ENCODE measurements at places on chromosomes 12 and 14.

DNA sequence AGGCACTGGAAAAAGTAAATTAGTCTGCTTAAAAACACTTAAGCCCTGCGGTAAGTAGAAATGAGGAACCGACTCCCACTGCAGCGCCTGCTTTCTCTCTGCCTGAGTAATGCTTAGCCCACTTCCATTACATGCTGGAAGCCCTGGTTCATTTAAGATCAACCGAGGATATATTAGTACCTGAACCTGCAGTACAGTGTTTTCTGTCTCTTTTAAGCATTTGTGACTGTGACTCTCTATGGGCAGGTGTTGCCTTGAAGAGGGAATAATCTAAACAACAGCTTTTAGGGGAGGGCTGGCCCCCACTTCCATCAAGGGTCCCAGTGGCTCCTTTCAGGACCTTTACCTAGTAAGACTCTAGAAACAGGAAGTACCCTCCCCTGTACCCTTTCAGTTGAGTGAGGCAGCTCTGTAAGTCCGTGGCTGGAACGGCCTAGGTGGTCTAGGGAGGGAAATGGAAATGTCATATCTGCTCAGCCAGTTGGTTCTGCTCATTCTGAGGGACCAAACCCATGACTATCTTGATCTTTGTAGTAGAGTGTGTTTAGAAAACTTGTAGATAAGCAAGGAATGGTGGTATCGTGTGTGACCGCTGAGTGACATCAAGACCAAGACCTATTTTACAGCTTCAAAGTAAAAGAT lies 56.2 kb downstream of the FNTB start:
- no peak for DNase-seq

GRCh38 chr14:97022741-97023140 lies 225.6 kb downstream of the VRK1 start:
- DNase-seq = no peak

GRCh38 chr12:68020699-68021098 lies 31.5 kb downstream of the IFNG-AS1 start:
- no peak for DNase-seq

GRCh38 chr14:101048766-101049165 lies 145.2 kb upstream of the RTL1 start:
- no peak for DNase-seq

- no peak for DNase-seq
These were observed 11.7 kb upstream of the SERPINA6 start for GRCh38 chr14:94334872-94335271.

GRCh38 chr12:83865431-83865830 lies 1047.2 kb downstream of the SLC6A15 start:
- DNase-seq = no peak

All from H7 (cell line).